ENCODE measurements at places on chromosomes 16 and 17.

DNA sequence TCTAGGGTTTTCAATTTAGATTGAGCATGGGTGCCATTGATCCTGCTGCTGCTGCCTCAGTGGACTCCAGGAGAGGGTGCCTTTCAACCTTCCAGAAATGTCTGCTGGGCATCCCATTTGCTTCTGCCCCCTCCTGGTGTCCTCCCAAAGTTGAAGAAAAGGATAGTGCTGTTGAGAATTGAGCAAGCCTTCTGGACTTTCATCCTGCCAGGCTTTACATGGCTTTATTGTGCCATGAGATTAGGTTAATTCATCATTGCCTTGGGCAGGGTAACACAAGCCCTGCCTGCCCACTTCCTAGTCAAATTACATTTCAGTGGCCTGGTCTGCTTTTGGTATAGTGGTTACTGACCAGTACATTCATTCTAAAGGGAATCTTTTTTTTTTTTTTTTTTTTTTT is 17.9 kb upstream of the TANGO6 start:
- no peak for DNase-seq

- DNase-seq: no peak
Observed at GRCh38 chr17:27920569-27920968, 27.4 kb upstream of the LYRM9 start.

DNA sequence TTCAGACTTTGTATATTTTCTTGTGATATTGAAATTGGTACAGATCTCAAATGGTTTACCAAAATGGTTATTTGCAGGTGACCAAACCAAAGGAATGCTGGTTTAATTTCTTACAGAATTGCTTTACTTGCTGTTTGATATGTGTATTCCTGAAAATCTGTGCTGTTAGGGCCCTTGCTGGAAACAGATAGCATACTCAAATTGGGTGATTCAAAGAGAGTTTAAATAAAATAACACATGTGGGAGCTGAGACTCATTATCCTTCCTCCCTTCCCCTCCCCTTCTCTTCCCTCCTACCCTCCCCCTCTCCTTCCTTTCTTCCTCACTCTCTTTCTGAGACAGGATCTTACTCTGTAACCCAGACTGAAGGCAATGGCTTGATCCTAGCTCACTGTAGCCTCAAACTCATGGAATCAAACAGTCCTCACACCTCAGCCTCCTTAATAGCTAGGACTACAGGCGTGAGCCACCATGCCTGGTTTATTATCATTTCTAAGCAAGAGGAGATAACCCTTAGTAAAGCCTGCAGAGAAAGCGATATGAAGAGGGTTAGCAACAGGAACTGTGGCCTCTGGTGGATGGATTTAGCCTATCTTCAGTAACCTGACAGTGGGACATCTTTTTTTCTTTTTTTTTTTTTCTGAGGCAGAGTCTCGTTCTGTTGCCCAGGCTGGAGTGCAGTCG is 141.9 kb downstream of the BCAS3 start:
- DNase-seq: no peak

- no peak for DNase-seq
Observed at GRCh38 chr17:10144982-10145381, 53.4 kb downstream of the GAS7 start.

DNA sequence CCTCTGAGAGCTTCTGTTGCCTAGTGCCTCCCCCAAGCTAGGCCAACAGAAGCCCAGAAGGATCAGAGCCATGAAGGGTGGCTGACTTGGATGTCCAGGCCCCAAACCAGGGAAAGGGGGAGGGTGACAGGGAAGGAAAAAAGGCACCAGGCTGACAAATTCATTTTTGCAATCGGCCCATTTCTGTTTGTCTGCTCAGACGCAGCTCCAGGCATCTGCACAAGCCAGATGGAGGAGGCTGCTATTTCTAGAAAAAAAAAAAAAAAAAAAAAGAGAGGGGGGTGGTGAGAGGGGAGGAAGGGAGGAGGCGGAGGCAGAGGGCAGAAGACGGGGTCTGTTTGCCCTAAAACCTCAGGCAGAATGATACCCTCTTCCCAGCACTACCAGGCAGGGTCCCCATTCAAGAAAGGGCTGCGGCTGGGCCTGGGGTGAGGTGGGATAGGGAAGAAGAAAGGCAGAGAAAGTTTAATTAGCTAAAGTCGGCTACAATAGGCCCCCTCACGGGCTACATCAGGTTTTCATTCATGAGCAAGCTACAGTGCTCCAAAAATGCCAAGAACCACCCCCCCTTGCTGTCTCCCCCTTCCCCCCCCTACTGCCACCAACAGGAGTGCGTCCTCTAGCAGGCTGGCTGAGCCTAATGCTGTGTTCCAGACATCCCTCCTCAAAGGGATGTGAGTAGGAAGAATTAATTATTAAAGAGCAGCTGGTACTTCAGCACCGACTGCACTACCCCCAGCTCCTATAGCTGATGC is 2.4 kb downstream of the HDAC5 start:
- no peak for DNase-seq

- no peak for DNase-seq
Observed at GRCh38 chr17:9364837-9365430, 210.7 kb downstream of the STX8 start.

DNA sequence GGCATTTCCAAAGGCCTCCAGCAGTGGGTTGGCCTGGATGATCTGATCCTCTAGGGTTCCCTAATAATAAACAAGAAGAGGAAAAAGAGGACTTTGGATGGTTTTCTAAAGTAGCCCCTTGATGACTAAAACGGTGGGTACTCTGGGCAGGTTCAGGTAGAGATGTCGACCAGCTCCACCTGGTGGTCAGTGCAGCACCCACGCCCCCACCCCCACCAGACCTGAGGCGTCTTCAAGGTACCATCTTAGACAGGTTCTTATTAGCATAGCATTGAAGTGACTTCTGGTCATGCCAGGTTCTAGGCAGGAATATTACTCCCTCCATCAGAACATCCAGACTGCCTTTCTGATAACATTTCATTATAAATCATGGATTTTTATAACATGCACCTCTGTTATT is 15.0 kb downstream of the MYH13 start:
- no peak for DNase-seq

DNA sequence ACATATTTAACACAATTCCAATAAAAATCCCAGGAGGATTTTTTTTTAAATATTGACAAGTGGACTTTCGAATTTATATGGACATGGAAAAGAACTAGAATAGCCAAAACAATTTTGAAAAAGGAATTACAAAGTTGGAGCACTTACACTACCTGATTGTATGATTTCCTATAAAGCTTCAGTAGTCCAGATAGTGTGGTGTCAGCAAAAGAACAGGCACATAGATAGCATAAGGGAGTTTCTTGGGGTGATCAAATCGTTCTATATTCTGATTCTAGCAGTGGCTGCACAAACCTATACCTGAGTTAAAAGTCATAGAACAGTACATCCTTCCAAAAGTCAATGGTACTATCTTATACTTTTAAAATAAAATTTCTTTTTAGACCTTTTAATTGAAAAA is 66.4 kb upstream of the CES5A start:
- no peak for DNase-seq

DNA sequence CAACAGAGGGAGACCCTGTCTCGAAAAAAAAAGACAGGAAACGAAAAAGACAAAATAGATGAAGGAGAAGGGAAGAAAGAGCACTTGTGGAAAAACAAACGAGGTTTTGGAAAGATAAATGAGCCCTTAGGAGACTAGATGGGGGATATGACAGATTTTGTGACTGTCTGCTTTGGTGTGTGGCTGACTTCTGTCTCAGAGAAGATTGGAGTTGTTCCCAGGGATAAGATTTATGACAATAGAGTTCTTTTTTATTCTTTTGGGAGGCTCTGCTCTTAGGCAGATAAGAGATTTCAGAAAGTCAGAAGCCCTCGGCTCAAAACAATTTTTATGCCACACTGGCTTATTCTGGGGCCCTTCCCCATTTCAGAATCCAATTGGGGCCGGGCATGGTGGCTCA is 73.9 kb upstream of the ATF7IP2 start:
- DNase-seq: no peak

DNA sequence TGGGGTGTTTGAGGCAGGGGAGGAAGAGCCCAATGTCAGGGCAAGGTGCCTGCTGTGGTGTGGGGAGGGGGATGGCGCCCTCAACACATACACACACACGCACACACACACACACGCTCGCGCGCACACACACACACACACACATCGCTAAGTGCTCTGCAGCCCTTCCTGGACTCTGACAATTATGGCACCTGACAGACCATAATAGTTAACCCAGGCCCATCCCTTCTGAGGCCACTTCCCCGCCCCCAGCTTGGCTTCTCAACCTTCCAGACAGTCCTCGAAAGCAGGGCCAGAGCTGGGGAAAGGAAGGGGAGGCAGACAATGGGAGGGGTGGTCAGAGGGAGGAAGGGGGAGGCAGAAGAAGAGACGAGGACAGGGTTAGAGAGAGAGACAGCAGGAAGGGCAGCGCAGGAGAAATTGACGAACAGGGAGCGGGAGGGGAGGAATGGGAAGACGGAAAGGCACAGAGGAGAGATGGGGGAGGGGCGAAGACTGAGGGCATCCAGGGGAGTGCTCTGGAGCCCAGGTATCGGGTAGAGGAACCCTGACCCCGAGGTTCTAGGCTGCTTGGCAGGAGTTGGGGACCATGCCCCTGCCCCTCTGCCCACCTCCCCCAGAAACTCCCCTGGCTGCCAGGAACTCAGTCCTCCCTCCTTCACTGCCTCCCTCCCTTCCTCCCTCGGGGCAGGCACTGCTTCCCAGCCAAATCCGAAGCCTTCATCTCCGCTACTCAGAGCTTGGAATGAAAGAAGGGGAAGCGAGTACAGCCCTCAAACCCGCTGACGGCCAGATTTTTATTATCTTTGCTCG is 4.0 kb downstream of the SRCIN1 start:
- DNase-seq: no peak

DNA sequence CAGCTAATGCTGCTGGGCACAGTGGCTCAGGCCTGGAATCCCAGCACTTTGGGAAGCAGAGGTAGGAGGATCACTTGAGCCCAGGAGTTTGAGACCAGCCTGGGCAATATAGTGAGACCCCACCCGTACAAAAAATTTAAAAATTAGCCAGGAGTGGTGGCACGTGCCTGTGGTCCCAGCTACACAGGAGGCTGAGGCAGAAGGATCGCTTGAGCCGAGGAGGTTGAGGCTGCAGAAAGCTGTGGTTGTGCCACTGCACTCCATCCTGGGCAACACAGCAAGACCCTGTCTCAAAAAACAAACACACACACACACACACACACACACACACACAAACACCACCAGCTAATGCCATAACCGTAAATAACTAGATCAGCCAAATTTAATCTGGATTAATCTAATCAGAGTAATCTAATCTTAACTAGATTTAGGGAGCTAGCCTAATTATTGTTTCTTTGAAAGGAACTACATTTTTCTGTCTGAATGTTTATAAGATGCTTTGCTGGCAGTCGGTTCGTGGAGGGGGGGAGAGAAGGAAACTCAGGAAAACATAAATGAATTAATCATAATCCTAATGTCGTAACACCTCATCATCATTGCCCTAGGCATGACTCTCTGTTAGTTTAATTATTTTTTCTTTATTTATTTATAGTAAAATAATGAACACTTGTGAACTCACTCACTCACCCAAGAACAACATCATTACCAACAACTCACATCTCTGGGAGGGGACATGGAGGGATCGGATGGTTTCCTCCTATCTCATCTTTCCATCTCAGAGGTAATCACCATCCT is 12.5 kb upstream of the RBBP6 start:
- DNase-seq: no peak

GRCh38 chr17:33968350-33969044 is 286.6 kb upstream of the CCL2 start:
- DNase-seq: no peak

- DNase-seq: no peak
Observed at GRCh38 chr16:81629896-81630634, 149.0 kb upstream of the PLCG2 start.

DNA sequence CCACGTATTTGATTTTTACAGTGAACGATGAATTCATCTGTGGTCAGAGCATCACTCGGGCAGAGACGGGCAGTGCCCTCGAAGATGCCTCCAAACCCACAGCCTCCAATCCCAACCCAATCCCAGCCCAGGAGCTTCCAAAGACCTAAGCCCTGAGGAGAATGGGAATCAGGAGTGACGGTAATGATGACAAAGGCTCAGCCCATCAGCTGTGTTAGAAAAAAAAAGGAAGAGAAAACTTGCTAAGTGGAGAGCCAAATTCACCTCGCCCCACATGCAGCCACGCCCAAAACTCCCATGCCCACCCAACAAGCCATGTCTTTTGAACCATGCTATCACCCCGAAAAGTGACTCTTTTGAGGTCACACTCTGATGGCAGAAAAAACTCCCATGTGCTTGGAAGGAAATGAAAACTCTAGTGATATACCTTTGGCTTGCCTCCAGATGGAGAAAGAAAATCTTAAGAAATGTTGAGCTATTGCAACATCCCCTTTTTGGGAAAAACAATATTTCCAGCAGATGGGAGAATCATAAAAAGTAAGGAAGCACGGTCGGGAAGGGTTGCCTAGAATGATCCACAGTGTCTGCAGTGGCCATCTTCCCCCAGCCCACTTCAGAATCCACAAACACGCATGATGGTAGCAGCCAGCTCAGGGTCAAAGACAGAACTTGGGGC is 37.7 kb downstream of the XYLT1 start:
- DNase-seq: peak; percentile 71

DNA sequence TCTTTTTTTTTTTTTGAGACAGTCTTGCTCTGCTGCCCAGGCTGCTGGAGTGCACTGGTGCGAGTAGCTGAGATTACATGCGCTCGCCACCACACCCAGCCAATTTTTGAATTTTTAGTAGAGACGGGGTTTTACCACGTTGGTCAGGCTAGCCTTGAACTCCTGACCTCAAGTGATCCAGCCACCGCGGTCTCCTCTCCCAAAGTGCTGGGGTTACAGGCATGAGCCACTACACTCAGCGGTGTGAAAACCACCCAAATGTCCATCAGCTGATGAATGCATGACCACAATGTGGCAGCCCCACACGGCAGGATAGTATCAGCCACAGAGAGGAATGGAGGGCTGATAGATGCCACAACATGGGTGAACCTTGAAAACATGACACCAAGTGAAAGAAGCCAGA is 2.1 kb downstream of the P2RX5 start:
- DNase-seq: no peak

- DNase-seq: no peak
Observed at GRCh38 chr16:25297151-25297787, 39.6 kb upstream of the ZKSCAN2 start.

DNA sequence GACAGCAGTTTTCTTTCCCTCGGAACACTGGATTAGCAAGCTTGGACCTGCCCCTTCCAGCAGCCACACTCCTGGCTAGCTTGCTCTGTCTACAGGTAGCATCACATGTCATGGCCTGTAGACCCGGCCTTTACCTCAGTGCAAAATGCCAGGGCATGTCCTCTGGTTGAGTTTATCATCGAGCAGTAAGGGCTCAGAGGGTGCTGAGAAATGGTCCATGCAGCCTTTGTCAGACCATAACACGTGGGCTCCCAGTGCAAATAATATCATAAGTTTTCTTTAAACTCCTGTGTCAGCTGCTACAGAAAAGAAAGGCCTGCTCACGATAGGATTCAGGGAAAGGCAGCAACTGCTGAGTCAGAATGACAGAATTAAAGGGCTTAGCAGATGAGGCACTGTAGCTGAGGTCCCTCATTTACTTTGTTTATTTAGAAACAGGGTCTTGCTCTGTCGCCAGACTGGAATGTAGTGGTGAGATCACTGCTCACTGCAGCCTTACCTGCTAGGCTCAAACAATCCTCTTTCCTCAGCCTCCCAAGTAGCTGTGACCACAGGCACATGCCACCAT is 8.0 kb upstream of the GNA13 start:
- DNase-seq: peak; percentile 57

GRCh38 chr16:47045023-47045422 is 71.5 kb upstream of the DNAJA2 start:
- no peak for DNase-seq

GRCh38 chr17:43856141-43856540 is 9.2 kb downstream of the CD300LG start:
- no peak for DNase-seq

GRCh38 chr16:72042157-72042660 is 12.1 kb upstream of the HP start:
- DNase-seq: no peak
